ENCODE measurements at places on chromosomes 6 and 20.

GRCh38 chr6:143634486-143634885, 43.3 kb upstream of the PHACTR2 start:
- no peak for DNase-seq

GRCh38 chr6:55601120-55601519, 22.1 kb upstream of the HMGCLL1 start:
- DNase-seq: no peak

DNA sequence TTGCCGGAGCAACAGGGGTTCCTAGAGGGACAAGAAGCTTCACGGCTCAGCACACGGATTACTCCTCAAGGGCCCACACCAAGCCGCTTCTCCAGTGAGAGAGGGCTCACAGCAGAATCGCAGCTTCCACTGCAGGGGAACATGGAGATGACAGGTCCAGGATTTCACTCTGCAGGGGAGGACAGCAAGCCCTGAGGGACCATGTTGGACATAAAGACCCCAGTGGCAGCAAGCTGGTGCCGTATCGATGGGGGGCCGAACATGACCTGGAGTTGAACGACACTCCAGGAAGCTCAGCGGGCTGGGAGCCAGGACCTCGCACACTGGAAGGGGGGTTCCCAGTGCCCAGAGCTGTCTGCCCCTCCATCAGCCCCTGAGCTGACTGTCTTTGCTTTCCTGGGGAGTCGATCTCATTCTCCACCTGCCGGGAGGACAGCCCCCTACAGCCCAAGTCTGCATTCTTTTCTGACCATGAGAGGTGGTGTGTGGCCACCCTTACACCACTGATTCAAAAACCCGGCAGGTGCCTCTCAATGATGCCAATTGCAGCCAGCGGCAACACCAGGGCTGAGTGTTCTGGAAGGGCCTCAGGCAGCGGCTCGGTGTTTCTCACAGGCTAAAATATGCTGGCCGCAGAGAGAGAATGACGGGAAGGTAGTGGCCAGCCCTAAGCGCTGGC, 194.5 kb upstream of the CDH4 start:
- no peak for DNase-seq

DNA sequence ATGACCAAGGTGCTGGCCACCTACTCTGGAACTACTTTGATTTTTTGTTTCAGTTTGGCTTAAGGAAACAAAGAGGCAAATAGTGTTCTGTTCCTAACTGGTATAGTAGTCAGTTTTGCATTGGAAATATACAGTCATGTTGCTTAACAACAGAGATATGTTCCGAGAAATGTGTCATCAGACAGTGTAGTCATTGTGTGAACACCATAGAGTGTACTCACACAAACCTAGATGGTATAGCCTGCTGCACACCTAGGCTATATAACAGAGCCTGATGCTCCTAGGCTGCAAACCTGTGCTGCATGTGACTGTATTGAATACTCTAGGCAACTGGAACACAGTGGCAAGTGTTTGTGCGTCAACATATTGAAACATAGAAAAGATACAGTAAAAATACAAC, 80.4 kb downstream of the ARID1B start:
- DNase-seq: no peak

DNA sequence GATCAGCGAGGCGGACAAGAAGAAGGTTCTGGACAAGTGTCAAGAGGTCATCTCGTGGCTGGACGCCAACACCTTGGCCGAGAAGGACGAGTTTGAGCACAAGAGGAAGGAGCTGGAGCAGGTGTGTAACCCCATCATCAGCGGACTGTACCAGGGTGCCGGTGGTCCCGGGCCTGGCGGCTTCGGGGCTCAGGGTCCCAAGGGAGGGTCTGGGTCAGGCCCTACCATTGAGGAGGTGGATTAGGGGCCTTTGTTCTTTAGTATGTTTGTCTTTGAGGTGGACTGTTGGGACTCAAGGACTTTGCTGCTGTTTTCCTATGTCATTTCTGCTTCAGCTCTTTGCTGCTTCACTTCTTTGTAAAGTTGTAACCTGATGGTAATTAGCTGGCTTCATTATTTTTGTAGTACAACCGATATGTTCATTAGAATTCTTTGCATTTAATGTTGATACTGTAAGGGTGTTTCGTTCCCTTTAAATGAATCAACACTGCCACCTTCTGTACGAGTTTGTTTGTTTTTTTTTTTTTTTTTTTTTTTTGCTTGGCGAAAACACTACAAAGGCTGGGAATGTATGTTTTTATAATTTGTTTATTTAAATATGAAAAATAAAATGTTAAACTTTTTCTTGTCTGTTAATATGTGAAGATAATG, 2.2 kb downstream of the HSPA1B start:
- DNase-seq: no peak

- no peak for DNase-seq
These were observed 14.9 kb downstream of the MTFR2 start for GRCh38 chr6:136235233-136235564.

DNA sequence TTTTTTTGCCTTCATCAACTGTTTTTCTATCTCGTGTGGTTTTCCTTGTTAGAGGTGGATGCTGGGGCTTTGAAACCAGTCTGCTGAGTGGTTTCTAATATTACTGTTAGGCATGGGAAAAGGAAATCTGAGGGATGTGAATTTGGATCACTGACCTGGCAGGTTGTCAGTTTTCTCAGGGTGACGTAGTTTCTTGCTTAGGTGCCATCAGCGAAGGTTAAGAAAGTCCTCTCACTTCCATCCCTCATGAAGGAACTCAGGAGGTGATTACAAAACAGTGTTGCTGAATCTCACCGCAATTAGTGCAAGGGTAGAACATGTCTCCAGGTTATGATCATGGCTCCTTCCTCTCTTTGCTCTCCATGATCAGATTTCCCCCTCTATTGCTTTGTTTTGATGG, 135.9 kb downstream of the SOX4 start:
- DNase-seq: no peak

GRCh38 chr6:144797881-144798589, 512.9 kb downstream of the UTRN start:
- no peak for DNase-seq

DNA sequence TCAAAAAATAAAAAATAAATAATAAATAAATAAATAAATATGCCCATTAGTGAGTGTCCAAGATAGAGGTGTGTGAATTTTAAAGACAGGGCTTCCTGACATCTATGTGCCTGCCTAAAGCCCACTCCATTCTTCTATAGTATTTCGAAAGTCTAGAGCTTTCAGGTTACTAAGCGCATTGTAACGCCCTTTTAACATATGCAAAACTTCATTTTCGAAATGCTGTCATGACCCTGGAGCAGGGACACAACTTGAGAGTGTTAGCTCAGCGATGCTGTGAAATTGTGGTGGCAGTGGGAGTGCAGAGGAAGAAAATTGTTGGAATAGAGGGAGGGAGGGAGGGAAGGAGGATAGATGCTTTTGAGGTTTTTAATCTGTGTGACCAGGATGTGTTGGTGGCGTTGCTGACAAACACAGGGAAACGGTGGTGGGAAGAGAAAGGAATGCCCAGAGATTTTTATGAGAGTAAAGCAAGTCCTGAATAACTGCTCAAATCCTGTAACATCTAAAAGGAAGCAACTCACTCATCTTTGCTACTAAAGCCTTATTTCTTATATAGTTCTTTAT, 169.3 kb downstream of the ARID1B start:
- DNase-seq: no peak

GRCh38 chr6:46511320-46511719, 20.1 kb upstream of the RCAN2 start:
- no peak for DNase-seq

- no peak for DNase-seq
These were observed 40.9 kb upstream of the LYRM2 start for GRCh38 chr6:89679215-89680120.

DNA sequence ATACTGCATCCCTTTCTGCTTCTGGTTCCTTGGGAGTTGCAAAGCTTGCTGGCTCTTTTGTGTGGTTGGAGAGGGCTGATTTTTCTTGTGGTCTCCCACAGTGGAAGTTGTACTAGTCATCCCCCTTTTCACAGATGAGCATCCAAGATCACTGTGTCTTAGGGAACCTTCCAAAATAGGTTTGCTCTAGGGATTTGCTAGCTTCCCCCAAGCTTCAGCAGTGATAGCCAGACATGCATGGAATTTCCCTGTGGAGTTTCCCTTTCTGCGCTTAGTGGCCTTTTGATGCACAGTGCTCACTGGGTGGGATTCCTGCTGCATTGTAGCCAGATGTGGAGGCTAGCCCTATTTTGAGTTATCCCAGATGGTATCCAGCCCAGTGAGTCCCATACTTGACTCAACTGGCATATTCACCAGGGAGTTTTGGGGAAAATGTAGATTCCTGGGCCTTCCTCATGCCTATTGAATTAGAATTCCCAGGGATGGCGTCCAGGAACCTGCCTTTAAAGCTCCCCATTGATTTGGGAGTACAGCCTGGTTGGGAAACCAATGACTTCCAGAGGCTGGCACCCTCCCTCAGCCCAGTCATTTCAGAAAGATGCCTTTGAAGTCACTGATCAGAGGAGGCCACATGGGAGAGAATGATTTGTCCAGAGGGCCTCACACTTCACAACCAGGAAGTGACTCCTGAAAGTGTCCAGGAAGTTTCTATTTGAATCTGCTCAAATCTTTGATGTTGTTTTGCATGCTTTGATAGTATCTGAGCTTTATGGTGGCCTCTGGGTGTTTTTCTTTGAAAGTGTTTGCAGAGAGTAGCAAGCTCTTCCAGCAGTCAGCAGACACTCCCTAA, 25.9 kb downstream of the PPARD start:
- no peak for DNase-seq

DNA sequence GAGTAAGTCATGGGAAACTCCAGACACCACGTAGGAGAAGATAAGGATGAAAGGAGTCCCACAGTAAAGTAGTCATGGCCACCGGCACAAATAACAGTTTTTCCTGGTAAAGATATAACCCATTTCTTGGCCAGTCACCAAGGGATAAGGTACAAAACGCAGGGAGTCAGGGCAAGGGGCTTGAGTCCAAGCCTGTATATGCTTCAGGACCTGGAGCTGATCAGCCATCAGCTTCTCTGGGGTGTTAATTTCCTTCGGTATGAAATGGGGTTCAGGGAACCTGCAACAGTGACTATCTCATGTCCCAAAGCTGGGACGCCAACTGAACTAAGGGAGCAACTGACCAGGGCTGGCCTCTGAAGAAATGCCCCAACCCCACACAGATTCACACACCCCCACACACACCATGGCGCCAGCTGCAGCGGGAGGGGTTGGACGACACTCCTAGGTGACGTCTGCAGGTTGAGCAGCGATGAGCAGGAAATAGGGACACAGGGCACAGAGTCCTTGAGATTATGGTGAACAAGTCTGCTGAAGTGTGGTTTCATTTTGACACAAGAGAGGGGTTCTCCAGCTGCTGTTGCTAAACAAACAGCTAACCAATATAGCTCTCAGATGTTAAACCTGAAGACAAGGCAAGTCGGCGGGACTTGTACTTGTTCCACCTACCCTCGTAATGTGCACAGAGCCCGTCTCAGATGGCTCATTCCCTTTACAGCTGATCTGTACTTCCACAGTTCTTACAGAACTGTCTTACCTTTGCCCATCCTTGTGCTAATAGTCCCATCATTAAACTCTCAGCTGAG, 7.4 kb upstream of the ADTRP start:
- DNase-seq: no peak

GRCh38 chr20:54938707-54939106, 463.3 kb downstream of the DOK5 start:
- DNase-seq: no peak

DNA sequence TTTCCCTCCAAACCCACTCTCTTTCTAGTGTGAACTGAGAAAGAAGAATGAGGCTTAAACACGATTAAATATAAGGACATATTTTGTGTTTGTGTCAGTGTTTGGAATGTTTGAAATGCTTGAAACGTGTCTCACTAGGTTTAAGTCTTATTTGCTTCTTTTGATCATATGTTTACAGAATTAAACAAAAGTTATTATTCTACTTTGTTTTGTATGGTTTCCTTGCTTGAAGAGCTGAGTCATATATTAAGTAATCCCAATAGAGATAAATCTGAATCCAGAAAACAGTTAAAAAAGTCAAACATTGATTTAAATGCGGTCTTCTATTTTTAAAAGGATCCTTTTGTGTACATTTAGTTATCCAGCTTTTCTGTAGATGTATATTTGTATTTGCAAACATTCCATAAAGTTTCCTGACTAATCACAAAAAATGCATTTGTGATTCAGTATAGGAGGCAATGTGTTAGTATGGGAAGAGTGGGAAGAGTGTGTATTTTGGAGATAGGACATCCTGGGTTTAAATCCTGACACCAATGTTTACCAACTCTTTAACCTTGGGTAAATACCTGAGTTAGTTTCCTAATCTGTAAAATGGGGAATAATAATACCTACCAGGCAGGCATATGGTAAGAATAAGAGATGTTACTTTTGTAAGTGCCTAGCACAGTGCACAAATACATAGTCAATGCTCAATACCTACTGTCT, 72.9 kb downstream of the TSBP1 start:
- no peak for DNase-seq

DNA sequence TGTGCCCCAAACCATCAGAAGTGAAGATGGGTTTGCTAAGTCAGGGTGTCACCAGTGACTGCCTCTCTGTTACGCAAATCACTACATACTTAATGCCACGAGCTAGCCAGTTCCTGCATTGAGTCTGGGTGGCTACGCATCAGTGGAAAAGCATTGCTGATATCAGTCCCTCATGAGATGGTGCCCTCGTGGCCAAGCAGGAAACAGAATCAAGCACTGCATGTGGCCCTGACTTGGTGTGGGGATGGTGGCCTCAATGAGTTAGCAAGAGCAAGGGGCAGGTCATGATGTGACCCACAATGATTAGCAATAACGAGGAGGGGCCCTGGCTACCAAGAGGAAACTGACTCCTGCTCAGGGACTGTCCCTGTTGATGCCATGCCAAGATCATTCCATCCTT, 51.6 kb upstream of the FNDC1 start:
- no peak for DNase-seq

DNA sequence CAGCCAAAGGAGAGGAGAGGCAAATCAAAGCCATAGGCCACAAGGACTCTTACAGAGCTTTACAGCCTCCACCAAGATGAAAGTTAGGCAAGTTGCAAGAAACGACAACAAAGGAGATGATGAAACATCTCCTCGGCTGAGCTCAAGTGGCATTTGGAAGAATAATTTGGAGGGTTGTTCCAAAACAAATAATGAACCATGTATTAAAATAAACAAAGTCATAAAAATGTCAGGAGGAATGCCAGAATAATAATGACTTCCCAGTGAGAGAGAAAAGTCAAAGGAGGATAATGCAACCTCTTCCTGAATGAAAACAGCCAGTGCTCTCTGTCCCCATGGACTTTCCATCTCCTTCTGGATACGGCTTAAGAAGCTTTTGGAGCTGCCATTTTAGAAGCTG, 371.4 kb upstream of the ID4 start:
- no peak for DNase-seq

GRCh38 chr20:1904135-1904534, 8.9 kb downstream of the SIRPA start:
- no peak for DNase-seq

DNA sequence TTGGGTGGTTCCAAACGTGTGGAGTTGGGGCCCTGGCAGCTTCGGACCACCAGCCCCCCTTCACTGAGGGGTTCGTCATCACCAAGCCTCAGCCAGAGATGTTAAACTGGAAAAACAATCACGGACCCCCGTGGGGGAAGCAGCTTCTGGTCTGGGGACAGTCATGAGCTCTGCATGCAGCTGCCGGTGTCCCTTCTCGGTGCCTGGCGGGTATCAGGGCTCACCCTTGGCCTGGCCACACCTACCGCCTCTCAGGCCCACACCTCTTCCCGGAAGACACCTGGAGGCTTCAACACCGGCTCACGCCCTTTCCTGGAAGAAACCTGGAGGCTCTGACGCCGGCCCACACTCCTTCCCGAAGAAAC, 77.8 kb upstream of the BHLHE23 start:
- no peak for DNase-seq

GRCh38 chr20:51484141-51484815, 58.2 kb downstream of the NFATC2 start:
- DNase-seq: no peak

- DNase-seq: no peak
These were observed 72.7 kb upstream of the MYO6 start for GRCh38 chr6:75676377-75676776.
